ENCODE measurements at places on chromosomes 3 and 15. TPM values are rescaled to one million over a fixed set of nuclear protein-coding genes. Genes with fewer than 3 reads are reported as not detected.

The RAB6B gene
- 1.0 TPM for total RNA-seq

The CPNE4 gene
- not detected for total RNA-seq

The ZNF662 gene
- total RNA-seq, result 2.1 TPM

The MYLK gene
- total RNA-seq, result 19.4 TPM

The SKIC8 gene
- 79.1 TPM for total RNA-seq

The P2RY14 gene
- total RNA-seq, result not detected

The MYO5A gene
- total RNA-seq, result 33.8 TPM

The ITIH4 gene
- total RNA-seq, result 0.43 TPM

The LSAMP gene
- not detected for total RNA-seq

The CPNE9 gene
- total RNA-seq, result not detected

The CCRL2 gene
- 0.26 TPM for total RNA-seq

The CLDN11 gene
- total RNA-seq, result 90.1 TPM

The OSTN gene
- total RNA-seq, result not detected

The C3orf33 gene
- total RNA-seq, result 2.4 TPM

The TEX9 gene
- total RNA-seq, result 0.34 TPM

The ARNT2 gene
- total RNA-seq, result under 0.01 TPM

The SMCO1 gene
- not detected for total RNA-seq

The SLC24A5 gene
- total RNA-seq, result not detected

The TTC21A gene
- total RNA-seq, result 1.4 TPM

The SNX1 gene
- 49.5 TPM for total RNA-seq

The UBXN7 gene
- total RNA-seq, result 18.9 TPM

The STXBP5L gene
- not detected for total RNA-seq

The ROPN1 gene
- not detected for total RNA-seq

The CADM2 gene
- total RNA-seq, result 0.22 TPM

The RASL12 gene
- total RNA-seq, result not detected

The KY gene
- total RNA-seq, result not detected

The ATR gene
- 16.0 TPM for total RNA-seq

The NR1I2 gene
- total RNA-seq, result not detected

The ASB14 gene
- total RNA-seq, result not detected

The HESX1 gene
- total RNA-seq, result 0.60 TPM

The CD200 gene
- total RNA-seq, result 4.7 TPM

The P3H2 gene
- 15.8 TPM for total RNA-seq

The CFAP91 gene
- not detected for total RNA-seq

The VPS13C gene
- 143 TPM for total RNA-seq

Data from dermis lymphatic vessel endothelial cell (primary cell).